ENCODE measurements at places on chromosomes 5 and 9. TPM values are rescaled to one million over a fixed set of nuclear protein-coding genes. Genes with fewer than 3 reads are reported as not detected.

GRCh38 chr9:93263334-93264229, 79.6 kb downstream of the WNK2 start:
- DNase-seq = peak; percentile 40
- no peak overlapping the region for H3K4me3 ChIP-seq
- peaks cover 3% of the 10 kb centered on the region for H3K4me1 ChIP-seq
- no peaks in the 10 kb centered on the region for H3K27me3 ChIP-seq
- H3K36me3 ChIP-seq = no peaks in the 10 kb centered on the region

GRCh38 chr9:127555840-127556820, 55.9 kb upstream of the STXBP1 start:
- H3K4me1 ChIP-seq = peaks cover 78% of the 10 kb centered on the region
- H3K36me3 ChIP-seq = no peaks in the 10 kb centered on the region
- peak; percentile 68 for DNase-seq
- no peak overlapping the region for H3K4me3 ChIP-seq

SCGB3A2 gene
- not detected for total RNA-seq

GZMA gene
- 7.2 TPM for total RNA-seq

DNA sequence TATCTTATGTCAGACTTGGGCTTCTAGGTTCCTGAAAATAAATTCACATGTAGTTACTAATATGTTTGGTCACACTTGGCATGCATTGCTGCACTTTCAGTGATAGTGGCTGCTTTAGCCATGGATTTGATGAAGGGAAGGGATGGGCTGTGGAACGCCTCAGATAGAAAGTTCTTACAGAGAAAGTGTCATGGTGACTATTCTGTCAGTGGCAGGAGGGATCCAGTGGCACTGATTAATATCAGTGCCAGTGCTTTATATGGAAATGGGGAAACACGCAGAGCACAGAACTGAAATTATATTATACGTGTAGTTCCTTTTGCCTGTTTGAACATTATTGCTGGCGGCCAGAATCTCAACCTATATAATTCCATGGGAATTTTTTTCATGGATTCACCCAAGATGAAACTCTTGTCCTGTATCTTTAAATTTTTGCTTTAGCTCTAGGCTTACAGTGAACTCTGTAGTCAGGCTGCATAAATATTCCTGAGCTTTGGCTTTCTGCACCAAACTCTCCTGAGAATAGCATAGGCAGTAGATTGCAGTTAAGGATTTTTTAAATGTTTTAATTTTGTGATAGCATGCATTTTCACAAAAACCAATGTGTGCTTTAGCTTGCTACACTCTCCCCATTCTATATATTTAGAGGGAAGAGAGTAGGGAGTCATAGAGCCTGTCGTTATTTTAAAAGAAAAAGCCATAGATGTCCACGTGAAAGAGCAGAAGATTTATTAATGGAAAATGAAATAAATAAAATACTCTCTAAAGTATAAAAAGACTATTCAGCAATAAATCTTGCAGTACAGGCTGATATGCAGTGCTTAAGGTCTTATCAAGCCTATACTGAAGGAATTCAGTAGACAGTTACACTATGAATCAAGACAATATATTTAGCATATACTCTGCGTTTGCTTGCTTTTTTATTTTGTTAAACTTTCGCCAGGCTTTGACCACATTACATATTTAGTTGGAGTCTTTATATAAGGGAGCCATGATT, 98.7 kb downstream of the EDIL3 start:
- H3K4me3 ChIP-seq = no peak overlapping the region
- DNase-seq = no peak
- no peaks in the 10 kb centered on the region for H3K4me1 ChIP-seq
- no peak overlapping the region for H3K27ac ChIP-seq
- no peaks in the 10 kb centered on the region for H3K27me3 ChIP-seq
- H3K36me3 ChIP-seq = no peaks in the 10 kb centered on the region

- no peaks in the 10 kb centered on the region for H3K36me3 ChIP-seq
- H3K27me3 ChIP-seq = no peaks in the 10 kb centered on the region
- DNase-seq = no peak
Observed at GRCh38 chr5:158084292-158084691, 225.3 kb upstream of the CLINT1 start.

CBY3 gene
- total RNA-seq = not detected

FSD1L gene
- 24.3 TPM for total RNA-seq

DNA sequence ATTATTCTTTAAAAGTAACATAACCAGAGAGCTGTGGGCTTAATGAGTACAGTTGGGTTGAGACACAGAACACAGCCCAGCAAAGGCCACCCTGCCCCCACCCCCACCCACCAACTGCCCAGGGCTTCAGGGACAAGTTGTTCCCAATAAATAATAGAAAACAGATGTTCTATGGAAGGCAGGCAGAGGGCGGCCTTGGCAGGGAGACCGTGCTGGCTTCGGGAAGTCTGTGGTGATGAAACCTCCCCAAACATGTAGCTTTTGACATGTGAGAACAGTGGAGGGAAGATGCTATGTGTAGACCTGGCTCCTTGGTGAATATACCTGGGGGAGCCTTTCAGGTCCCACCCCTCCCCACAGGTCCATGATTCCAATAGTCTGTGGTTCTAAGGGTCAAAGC, 10.0 kb downstream of the TRAF1 start:
- no peaks in the 10 kb centered on the region for H3K36me3 ChIP-seq
- H3K4me1 ChIP-seq = no peaks in the 10 kb centered on the region
- H3K27ac ChIP-seq = no peak overlapping the region
- no peak for DNase-seq
- no peaks in the 10 kb centered on the region for H3K27me3 ChIP-seq
